ENCODE measurements at places on chromosomes 3 and 15.

DNA sequence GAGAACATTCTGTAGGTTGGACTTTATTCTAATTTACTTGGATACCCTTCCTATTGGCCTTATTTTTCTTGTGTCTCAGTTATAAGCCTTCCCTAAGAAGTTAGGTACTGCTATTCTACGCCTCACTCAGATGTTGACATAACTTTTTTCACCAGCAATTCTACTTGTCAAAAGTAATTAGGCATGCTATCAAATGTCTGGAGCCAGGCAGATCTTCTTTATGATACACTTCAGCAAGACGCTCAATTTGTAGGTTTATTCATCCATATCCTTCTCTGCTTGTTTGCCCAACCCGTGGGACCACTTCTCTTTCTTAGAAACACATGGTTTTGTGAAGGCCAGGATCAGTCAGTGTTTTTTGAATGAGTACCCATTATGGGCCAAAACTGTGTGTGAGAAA, 36.2 kb upstream of the COL8A1 start:
- DNase-seq: no peak

DNA sequence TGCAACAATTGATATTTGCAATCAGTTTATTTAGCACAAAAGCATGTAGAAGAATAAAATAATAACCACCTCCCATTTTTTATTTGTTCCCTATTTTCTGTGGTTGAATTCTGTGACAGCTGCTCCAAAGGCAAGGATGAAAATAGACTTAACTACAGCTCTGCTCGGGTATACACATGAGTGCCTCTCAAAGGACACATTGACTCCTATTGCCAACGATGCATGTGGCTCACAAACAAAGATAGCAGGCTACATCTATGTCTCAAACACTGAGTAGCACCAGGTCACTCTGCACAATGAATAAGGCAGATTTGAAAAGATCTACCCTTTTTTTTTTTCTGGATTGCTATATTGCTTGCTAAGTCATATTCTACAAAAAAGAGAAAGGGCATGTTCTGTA, 612.9 kb downstream of the ROBO1 start:
- DNase-seq: no peak

DNA sequence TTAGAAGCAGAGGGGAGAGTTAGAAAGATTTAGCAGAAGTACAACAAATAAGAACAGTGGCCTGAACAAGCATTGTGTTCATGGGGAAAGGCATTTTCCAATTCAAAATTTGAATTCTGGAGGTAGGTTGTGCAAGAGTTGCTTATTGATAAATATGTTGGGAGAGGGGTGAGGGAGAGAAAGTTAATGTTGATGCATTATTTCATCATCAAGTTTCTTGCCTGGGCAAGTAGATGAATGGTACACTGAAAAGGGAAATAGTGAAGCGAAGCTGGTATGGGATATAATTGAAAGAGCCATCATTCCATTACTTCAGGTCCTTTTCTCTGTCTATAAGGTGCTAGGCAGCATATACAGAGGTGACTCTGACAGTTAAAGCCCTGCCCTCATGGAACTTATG, 288.9 kb upstream of the GBE1 start:
- no peak for DNase-seq

DNA sequence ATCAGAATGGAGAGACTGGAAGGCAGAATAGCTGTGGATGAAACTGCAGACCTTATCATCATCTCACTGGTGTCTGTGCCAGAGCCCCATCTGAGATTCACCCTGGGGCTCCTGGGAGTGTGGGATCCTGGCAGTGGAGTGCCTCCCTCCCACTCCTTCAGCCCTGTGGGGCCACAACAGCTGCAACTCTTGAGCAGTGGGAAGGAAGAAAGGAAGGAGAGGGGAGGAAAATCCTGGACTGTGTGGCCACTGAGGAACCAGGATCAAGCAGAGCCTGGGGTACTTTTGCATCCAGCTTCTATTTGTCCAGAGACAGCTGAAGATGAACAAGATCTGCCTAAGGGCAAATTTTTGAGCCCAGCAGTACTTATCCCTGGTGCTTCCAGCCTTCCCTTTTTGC, 13.1 kb upstream of the ALDH1A2 start:
- DNase-seq: no peak

- DNase-seq: no peak
Measured at GRCh38 chr15:63729115-63729884, 104.4 kb downstream of the HERC1 start.

DNA sequence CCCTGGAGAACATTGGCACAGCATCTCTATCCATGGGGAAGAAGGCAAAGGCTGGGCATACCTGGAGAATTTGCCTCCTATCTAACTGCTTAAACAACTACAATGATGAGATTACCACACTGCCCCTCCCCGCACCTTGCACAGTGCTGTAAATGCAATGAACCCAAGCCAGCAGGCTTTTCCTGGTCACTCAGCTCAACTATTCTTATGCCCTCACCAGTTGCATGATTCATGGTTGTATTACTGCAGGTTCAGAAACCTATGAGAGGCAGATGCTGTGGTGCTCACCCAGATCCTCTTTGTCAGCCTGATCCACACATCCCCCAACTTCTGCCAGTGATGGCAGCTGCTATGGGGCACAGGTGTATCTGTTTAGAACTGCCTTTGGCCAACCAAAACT, 77.7 kb upstream of the STAC start:
- DNase-seq: no peak

GRCh38 chr15:87211547-87211946, 1045.0 kb downstream of the NTRK3 start:
- DNase-seq: no peak

Measured in pulmonary artery endothelial cell (primary cell).